ENCODE measurements at places on chromosomes 16 and 17.

DNA sequence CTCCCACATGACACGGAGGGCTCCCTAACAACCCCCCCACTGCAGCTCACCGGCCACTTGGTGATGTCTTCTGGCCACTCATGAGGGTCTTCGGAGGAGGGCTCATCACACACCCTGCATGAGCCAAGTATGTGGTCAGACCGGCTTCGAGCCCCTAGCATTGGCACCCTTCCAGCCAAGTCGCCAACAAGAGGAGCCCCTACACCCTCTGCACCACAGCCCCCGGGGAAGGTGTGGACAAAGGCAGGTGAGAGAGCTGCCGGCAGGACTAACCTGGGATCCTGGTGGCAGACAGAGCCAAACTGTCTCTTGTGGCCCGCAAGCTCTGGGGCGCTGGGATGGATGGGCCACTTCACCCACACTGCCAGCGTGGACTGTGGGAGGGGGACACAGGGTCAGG lies 6.5 kb downstream of the SNRNP25 start:
- no peak for DNase-seq

DNA sequence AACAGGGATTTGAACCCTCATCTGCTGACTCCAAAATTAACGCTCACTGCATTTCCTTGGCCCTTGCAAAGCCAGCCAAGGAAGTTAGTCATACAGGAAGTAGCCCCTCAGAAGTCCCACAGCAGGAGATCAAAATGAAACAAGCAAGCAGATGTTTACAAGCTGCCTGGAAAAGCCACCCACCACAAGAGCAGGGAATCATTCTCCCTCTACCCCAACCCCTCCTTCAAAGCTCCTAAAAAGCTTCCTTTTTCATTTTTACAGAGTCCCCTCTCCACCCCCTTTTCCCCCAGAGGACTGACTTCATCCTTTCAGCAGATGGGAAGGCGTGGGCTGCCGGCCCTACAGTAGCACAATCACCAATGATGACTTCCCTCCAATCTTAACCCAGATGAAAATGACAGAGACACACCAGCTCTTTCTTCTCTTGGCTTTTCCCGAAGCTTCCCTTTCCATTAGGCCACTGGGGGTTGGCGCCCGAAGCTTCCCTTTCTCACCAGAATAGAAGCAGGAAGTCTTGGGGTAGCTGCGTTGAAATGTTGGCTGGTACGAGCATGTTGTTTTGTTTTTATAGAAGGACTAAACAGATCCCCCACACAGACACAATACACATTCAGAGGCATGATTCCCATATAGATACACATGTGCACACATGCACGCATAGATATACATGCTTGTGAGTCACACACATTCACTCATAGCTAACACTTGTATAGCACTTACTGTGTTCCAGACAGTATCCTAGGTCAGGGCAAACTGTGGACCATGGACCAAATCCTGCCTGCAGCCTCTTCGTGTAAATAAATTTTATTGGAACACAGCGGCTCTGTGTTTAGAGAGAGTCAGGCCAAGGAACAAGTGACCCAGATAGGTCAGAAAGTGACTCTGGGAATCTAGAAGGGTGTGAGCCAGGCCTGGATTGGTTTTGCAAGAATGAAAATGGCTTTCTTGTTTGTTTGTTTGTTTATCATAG lies 17.4 kb downstream of the ITPRIPL2 start:
- peak; percentile 39 for DNase-seq

- DNase-seq = no peak
Measured at GRCh38 chr17:8300226-8300625, 5.0 kb upstream of the SLC25A35 start.

DNA sequence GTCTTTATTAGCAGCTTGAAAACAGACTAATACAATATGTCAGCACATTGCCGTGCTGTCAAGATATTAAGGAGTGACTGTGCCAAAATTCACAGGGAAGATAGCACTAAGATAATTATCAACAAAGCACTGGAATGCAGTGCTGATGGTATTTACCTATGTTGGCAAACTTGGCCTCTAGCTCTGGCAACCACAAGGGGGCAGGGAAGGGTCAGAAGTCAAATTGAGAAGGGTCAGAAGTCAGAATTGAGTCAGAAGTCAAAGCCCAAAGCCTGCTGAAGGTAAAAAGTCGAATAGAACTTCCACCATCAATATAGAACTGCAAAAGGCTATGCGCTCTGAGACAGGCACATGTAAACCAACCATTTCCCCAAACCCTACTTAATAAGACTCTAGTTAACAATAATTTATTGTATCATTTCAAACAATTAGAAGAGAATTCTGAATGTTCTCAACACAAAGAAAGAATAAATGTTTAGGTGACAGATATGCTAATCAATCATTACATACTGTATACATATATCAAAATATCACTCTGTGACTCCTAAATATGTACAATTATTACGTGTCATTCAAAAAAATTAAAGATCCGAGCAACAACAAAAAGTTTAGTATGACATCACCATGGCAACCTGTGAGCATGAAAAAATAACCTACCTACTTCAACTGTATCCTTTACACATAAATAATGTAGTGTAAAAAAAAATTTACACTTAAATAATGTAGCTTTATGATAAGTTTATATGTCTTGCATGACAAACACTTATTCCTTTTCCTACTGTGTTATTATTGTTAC lies 916.1 kb downstream of the KCNJ2 start:
- DNase-seq = no peak

- DNase-seq = no peak
Measured at GRCh38 chr16:61858988-61859387, 177.2 kb downstream of the CDH8 start.

GRCh38 chr16:54316095-54316889 lies 29.7 kb upstream of the IRX3 start:
- no peak for DNase-seq

DNA sequence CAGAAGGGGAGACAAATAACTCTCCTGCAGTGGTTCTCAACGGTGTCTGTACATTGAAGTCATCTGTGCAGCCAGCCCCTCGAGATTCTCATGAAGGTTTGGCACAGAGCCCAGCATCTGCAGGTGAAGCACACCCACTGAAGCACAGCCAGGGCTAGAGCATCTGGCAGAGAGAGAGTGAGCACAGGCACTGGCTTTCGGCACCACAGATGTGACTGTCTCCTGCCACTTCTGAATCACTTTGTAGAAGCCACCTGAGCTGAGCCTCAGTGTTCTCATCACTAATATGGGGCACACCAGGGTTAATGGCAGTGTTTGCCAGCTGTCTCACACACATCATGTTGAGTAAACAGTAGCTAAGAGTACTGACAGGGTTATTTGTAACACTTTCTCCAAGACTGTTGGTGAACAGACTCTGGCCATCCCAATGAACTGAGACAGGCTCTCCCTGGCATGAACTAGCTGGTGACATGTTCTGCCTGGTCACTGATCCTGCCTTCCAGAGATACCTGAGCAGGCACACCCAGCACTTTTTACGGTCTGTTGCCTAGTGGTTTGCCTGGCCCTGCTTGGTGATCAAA lies 10.9 kb downstream of the HSPB9 start:
- no peak for DNase-seq

DNA sequence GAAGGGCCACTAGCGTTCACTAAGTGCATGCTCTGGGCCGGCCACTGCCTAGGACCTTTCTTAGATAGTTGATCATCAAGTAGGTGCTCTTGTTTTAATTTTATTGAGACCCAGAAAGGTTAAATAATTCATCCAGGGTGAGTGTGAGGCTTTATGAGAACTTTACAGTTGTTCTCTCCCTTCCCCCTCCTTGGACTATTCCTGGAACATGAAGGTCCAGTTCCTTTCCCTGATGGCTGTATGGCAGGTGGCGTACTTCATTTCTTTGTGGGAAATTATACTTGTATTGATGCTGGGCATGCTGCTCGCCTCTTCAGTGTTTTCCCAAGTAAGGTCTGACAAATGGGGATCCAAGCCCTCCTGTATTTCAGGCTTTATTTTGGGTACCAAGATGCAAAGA lies 8.5 kb downstream of the SGF29 start:
- no peak for DNase-seq

GRCh38 chr16:61915569-61915968 lies 120.7 kb downstream of the CDH8 start:
- no peak for DNase-seq
